Stimulated activated CD8-positive, alpha-beta memory T cell treated with anti-CD3 and anti-CD28 coated beads, Interleukin-12 subunit alpha, Interleukin-12 subunit beta, amount 100 ng/mL, for 1 hour (primary cell): ENCODE measurements at places on chromosomes 6 and 20.
A peak's percentile ranks its signal among the peaks of the same experiment; 100 is the strongest.

- DNase-seq, result no peak
Measured at GRCh38 chr6:35368038-35368887, 25.9 kb downstream of the PPARD start.

- DNase-seq, result no peak
Measured at GRCh38 chr20:59385480-59385879, 85.1 kb downstream of the EDN3 start.

DNA sequence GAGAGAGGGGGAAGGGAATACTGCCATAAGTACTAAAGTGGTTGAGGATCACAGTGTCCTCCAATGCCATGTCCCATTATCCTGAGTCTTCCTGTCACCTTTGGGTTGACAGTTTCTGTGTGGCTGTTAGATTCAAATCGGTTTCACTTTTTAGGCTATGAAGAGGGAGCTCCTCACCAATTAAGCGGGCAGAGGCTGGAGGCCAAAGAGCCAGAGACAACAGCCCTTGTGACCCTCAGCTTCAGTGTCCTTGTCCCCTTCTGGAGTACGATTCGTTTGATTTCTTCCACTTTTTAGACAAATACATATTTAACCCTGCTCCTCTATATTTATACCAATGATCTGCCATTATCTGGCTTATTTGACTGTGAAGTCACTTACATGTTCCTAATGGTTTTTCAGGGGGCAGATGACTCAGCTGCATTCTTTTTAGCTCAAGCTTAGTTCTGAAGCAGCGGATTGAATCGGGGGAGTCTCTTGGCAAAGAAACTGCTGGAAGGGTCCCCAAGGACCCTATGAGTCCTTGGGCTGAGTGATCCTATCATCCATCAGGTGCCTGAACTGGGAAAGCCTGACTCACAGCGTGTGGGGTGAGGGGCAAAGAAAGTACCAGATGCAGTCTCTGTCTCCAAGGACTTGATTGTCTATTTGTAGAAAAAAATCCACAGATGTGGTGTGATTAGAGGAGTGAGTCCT, 18.2 kb downstream of the FERMT1 start:
- no peak for DNase-seq

DNA sequence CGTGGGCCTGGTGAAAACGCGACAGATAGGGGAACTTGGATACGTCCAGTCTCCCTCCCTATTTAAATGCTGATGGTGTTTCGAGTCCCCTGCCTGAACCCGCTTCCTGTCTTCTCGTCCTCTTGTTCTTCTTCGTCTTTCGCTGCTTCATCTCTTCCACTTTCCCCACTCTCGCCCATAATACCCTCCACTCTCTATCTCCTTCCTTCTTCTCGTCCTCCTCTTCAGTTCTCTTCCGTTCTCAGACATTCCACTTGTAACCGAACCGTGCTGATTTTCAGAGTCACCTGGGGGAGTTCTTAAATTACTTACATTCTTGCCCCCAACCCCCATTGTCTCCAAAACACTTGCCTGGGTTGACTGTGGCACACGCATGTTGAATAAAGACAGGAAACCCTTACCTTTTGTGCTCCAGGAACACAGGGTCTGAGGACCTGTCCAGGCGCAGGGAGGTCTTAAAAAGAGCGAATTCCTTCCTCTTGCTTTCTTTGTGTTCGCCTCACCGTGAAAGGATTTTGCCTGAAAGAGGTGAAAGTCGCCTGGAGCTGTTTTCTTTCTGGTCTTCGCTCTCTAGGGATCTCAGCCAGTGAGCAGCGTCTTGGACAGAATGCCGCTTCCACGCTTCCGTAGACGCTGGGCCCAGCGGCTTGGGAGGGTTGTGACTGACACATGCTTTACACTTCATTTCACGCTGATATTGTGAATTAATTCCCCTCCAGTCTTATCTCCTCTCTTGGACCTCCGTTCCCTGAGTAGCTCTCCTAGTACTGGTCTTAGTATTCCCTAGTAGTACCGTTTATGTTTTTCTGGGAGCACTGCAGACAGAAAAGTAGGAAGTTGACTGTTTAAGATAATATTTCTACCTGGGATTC, 184.0 kb downstream of the GPX5 start:
- DNase-seq, result no peak

- DNase-seq, result no peak
Measured at GRCh38 chr6:64988148-64988547, 718.9 kb downstream of the EYS start.

DNA sequence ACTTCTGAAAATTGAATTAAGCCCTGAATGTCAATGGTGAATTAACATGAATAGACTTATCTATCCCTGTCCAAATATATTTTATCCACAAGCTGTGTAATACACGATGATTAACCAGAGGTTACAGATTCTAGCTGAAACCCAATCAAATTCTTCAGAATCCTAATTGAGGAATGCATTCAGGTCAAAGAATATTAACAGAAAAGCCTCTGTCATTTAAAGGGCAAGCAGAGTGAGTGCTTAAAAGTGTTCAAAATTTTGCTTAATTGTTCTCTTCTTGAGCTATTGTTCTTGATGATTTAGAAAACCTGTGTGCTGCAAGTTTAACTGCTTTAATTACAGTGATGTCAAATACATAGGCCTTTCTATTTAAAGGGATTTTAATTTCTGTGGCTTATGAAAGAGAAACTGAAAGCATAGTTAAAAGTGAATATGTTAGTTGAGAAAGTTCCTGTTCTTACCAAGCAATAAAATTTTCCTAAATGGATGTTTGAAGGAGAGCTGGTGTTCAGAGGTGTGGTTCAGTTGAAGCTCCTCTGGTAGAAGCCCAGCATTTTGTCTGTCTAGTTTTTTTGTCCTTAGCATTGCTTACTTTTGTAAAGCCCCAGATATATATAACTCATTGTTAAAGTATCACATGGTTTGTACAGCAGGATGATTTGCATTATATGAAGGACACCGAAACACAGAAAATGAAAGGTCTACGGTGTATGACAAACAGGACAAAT, 466.3 kb upstream of the PLCB4 start:
- no peak for DNase-seq

GRCh38 chr6:43995137-43995536, 132.1 kb downstream of the MRPL14 start:
- no peak for DNase-seq

DNA sequence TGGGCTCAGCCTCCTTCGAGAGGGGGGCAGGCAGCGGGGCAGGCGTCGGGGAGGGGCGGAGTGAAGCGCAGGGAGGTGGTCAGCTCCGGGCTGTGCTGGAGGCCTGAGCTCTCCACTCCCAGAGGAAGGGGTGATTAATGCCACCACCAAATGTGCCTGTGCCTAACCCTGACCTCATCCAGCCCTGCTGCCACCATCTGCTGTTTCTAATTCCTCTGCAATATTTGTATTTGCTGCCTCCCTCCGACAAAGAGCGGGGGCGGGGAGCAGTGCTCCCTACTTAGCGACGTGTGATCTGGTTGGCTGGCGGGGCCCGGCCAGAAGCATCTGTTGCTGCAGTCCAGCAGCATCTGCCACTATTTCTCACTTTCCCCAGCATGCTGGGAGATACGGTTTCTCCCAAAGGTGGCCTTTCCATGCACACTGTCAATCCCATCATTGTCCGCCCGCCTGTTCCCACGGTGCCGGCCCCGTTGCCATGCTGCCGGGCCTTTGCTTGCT, 47.0 kb downstream of the DLL1 start:
- no peak for DNase-seq

- DNase-seq, result peak; percentile 38
Measured at GRCh38 chr20:41003143-41003935, 25.3 kb upstream of the TOP1 start.

GRCh38 chr6:165823609-165824326, 160.7 kb upstream of the PDE10A start:
- DNase-seq, result no peak

GRCh38 chr20:19727251-19727847, 30.7 kb upstream of the RIN2 start:
- no peak for DNase-seq

- no peak for DNase-seq
Measured at GRCh38 chr6:47438481-47439347, 38.9 kb upstream of the CD2AP start.

DNA sequence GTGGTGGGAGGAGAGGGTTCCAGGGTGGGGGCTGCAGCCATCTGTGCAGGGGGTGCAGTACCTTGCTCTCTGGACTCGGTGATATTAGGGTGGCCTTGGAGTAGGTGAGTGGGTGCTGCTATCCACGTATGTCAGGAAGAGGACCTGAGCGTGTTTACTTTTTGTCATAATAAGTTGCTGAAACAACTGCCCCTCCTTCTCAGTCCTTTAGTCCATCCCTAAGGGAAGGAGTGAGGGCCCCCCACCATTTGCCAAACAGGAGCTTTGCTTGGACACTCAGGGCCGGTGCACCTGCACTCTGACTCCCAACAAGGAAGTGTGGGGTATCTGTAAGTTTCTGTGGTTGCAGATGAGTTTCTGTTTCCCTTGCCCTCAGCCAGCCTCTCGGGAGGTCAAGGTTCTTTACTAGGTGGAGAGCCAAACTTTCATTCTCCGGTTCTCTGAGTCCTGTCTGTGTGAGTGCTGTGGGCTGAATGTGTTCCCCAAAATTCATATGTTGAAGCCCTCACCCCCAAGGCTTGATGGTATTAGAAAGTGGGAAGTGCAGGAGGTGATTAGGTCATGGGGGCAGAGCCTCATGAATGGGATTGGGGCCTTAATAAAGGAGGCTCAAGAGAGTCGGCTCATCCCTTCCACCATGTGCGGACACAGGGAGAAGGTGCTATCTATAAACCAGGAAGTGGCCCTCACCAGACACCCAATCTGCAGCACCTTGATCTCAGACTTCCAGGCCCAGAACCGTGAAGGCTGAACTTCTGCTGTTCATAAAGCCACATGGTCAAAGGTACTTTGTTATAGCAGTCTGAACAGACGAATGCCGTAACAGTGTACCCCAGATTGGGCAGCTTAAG, 19.6 kb upstream of the CCR6 start:
- no peak for DNase-seq

DNA sequence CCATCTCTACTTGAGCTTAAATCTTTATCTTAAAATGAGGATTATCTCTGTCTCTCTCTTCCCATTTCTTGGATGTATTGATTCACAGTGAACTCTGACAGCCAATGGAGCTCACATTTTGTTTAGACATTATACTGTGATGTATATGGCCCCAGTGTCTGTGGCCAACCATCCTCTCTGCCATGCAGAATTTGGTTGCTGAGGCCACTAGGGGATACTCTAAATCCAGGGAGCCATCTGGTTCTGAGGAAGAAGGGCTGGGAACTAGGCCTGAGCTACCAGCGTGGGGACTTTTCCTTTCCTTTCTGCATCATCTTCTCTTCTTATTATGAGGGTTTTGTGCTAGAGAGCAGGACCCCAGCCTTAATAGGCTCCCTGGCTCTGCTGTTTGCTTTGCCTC, 59.1 kb upstream of the RIPOR2 start:
- no peak for DNase-seq

GRCh38 chr20:46420878-46421277, 14.5 kb upstream of the ELMO2 start:
- DNase-seq, result no peak

DNA sequence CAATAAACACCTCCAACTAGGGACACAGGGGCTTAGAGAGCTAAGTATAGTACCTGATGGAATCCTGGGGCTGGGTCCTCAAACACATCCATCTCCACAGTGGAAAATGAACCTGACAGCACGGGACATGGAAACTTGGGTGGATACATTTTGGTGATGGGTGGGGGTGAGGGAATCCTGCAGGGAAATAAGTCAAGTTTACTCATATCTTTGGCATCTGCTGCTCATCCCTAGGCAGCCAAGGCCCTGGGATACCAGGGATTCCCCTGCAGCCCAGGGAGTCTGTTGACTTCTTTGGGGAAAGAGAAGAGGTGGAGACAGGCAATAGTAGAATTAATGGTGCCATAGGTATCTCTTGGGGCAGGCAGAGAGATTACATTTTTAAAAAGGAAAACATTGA, 6.6 kb downstream of the APOBEC2 start:
- no peak for DNase-seq

- DNase-seq, result no peak
Measured at GRCh38 chr6:89434954-89435353, 2.0 kb downstream of the ANKRD6 start.

DNA sequence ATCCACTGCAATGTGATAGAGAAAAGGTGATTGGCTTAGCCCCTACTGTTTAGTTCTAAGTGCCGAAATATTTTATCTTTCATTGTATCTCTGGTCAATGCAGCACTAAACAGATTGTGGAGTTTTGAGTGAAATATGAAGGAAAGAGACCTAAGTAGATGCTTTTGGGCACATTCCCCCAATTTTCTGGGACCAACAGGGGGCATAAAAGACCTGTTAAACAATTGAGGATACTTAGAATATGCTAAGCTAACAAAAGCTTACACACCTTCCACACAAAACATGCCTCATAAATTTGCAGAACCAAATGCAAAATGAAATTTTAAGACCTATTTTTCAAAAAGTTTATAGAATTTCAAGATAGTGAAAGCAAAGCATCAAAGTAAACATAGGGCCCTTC, 746.9 kb downstream of the TBC1D32 start:
- DNase-seq, result no peak

- no peak for DNase-seq
Measured at GRCh38 chr6:131910219-131910589, 41.0 kb downstream of the CCN2 start.
